ENCODE measurements at places on chromosomes 7 and 10.

- no peak for DNase-seq
Measured at GRCh38 chr7:89002981-89003956, 207.7 kb upstream of the TEX47 start.

GRCh38 chr7:20738518-20739481, 47.9 kb downstream of the SP8 start:
- DNase-seq = no peak

- no peak for DNase-seq
Measured at GRCh38 chr7:128783143-128783861, 7.7 kb upstream of the OPN1SW start.

DNA sequence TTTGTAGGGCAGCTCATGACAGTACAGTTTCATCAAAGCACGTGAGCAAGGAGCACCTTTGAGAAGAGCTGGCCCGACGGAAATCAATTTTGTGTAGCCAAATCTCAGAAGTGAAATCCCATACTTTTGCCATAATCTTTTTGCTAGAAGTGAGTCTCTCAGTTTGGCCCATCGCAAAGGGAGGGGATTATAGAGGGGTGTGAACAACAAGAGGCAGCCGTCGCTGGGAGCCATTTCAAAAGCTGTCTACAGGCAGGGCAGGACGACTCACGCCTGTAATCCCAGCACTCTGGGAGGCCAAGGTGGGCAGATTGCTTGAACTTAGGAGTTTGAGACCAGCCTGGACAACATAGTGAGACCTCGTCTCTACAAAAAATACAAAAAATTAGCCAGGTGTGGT, 599.8 kb downstream of the GALNT17 start:
- no peak for DNase-seq

GRCh38 chr10:52004342-52004949, 305.1 kb upstream of the CSTF2T start:
- no peak for DNase-seq

DNA sequence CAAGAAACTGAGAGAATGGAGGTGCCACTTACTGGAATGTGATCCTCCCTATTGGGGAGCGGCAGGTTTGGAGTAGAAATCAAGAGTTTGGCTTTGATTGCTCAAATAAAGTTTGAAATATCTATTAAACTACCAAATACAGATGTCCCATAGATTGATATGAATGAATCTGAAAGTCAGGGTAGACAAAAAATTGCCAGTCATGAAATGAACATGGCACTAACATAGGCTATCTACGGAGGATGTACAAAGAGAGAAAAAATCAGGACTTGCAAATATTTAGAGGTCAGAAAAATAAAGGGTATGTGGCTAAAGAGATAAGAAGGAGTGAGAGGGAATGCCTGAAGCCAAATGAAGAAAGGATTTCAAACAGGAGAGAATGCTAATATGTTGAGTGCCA, 119.9 kb downstream of the PCDH15 start:
- no peak for DNase-seq

DNA sequence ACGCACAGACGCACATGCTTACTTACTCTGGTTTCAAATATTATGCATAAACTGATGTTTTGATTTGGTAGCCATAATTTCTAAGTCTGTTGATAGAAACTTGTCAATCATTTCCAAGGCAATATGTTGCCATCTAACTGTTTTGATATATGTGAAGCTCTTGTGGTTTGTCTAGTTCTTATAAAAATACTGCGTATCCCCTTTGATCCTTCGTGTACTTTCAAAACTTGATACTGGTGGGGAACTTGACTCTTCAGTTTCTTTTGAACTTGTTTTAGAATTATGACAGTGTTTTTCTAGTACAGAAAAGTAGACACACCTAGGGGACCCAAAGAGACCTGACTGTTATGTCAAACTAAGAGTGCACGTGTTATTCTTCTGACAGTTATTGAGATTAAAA, 708.0 kb downstream of the LRMDA start:
- peak; percentile 3 for DNase-seq
